ENCODE measurements at places on chromosomes 4 and X.

DNA sequence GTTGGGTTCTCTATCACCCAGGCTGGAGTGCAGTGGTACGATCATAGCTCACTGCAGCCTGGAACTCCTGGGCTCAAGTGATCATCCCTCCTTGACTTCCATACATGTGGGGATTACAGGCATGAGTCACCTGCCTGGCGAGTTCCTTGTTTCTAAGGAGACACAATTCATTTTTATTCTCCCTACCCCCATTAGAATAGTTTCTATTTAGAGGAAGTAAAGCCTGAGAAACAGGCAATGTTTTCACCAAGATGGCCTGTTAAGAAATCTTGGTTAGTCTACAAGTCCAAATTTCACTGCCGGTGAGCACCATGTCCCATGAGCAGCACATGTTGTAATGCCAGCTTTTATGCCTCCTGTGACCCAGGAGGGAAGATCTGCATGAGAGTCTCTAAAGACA lies 5.7 kb downstream of the CYBB start:
- peak; percentile 51 for DNase-seq

DNA sequence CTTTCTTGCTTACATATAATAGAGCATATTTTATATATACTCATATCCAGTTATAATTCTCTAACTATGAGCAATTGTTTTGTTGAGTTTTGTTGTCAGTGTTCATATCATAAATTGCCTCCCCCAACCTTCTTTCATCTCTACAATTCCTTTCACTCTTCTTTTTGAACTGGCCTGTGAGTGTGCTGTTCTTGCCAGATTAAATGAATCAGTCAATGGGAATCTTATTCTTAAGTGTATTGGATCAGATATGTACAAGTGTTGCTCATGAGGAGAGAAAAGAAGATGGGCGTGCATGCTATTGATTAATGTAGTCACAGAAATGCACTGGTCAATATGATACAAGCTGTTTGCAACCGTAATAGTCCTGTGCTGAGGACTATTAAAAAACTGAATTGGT lies 728.1 kb upstream of the MAGEB2 start:
- DNase-seq: no peak

DNA sequence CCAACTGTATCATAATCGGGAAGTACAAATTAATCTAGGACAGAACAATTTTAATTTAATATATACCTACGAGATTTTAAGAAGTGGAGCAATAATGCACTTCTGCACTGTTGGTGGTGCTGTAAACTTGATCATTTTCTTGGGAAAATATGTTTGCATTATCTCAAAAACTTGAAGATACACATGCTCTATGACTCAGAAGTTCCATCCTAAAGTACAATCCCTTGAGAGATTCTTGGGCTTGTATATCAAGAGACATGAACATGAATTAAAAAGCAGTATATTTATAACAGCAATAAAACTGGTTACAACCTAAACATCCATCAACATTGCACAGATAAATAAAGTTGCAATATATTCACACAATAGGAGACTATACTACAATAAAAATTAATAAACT lies 168.8 kb downstream of the CLCN4 start:
- no peak for DNase-seq

GRCh38 chrX:53813670-53814440 lies 127.3 kb upstream of the HUWE1 start:
- no peak for DNase-seq

DNA sequence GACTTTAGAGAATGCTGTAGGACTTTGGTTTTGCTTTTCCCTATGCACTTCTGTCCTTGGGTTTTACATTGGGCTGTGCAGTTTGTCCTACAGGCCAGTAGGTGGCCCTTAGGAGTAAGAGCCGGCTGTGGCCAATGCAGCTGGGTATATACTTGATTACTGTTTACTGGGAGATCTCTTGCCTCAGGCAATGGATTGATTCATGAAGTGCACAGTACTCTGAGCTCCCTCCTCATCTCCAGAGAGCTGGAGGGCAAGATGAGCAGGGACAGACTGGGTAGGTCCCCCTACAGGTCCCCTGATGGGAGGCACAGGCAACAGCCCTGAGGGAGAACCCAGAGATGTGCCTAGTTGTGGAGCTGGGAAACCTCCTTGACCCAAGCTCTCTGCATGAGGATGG lies 103.8 kb upstream of the QRFPR start:
- DNase-seq: no peak

DNA sequence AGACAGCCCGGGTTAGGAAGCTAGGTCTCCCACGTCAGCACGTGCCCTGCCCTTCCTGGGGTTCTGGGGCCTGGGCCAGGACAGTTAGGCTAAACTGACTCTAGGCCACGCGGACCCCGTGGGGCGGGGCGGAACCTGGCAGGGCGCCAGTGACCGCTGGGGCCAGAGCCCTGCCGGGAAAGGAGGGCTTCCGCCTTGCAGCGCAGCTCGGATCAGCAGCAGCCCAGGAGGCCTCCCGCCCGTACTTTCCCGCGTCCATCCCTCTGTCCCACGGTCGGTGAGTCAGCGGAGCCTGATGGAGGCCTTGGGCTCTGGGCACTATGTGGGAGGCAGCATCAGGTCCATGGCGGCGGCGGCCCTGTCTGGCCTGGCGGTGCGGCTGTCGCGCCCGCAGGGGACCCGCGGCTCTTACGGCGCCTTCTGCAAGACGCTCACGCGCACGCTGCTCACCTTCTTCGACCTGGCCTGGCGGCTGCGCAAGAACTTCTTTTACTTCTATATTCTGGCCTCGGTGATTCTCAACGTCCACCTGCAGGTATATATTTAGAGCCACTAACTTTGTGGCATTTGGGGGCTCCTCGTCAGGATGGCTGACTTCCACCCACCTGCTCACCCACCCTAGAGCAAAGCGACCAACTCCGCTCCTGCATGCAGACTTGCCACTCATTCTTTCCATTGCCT lies at the start of gene SMIM10:
SMIM10 (plus strand) TSS at position 191 of the 681 bp plus-strand sequence; CDS start at position 296, 105 bp downstream.
- peak; percentile 30 for DNase-seq

- no peak for DNase-seq
Measured at GRCh38 chr4:38762560-38762959, 20.2 kb downstream of the TLR10 start.

DNA sequence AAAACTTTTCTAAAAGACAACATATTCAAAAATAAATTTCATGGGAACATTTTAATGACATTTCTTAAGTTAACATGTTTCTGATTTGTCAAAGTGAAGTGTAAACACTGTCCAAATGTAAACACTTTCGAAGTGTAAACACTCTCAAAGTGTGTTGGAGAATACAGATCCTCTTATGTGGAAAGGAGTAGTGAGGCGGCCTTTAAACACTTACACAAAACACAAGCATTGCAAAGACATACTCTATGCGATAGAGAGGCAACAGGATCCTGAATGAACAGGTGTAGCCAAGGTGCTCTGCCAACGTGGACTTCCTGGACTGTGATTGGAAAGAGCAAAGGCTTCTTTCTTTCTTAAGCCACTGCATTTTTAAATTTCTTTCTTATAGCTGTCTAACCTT lies 62.7 kb upstream of the PGM2 start:
- no peak for DNase-seq

GRCh38 chr4:6267573-6267972 lies 2.1 kb upstream of the WFS1 start:
- no peak for DNase-seq

GRCh38 chrX:11341274-11342201 lies 48.3 kb downstream of the AMELX start:
- peak; percentile 60 for DNase-seq

DNA sequence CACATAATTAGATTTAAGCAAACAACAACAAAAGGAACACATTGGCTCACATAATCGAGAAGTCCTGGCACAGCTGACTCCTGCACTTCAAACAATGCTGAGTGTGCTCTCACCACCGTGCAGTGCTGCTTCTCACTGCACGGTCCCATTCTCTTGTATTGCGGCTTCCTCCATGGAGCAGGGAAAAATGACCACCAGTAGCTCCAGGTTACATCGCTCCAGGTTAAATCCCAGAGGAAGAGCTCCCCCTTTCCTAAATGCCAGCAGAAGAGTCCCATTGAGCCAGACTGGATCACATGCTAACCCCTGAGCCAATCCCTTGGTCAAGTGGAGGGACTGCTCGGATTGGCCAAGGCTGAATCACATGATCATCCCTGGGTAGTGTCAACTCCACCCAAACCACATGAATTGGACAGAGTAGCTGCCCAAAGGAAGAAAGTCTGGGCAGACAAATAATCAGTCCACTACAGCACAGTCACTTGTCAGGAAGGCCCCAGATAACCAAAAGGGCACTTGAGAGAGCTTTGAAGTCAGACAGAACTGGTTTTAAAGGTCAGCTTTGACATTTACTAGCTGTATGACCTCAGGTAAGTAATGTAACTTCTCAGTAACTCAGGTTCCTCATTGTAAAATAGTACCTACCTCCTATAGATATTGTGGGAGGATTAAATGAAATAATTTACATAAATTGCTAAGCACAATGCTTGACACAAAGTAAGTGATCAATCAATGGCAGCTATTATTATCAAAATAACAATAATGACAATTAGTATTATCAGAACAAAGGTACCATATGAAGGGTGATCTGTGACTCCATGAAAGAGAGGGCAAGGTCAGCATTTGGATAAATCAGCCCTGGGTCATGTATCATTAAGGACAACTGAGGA lies 14.3 kb downstream of the TEC start:
- no peak for DNase-seq

- no peak for DNase-seq
Measured at GRCh38 chrX:127552571-127552970, 499.6 kb downstream of the ACTRT1 start.

- no peak for DNase-seq
Measured at GRCh38 chrX:16708016-16708415, 4.5 kb downstream of the CTPS2 start.

DNA sequence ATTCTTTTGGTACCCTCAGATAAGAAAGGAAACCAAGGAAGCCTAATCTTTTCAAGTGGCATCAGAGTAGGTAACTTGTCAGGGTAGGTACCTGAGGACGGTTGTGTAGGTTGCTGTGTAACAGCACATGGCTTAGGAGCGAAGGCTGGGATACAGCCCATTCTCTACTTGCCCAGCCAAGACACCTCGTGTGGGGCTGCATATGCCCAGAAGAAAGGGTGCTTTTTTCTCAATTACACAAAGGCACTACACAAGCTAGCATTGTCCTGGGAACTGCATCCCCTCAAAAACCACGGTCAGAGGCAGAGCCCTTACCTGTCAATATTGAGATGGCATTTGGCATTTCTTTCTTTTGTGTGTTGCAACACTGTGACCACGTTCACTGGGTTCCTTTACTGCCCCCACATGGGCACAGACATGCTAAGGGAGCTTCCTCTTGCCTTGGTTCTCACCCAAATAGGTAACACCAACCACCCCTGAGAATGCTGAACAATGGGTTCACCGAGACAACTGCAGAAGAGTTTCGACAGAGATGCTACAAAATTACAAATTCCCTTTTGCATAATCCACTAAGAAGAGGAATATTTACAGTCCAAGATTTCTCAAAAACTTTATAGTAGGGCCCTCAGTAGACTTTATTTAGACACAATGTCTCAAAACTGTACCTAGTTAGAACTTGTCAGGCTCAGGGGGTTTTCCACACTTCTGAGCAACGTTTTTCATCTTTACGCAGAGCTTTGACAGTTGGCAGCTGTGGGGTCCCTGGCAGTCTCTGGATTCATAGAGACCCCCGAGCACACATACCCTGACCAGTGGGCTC lies 35.8 kb upstream of the TNIP3 start:
- DNase-seq: peak; percentile 34

GRCh38 chrX:41335198-41335957 lies 1.4 kb downstream of the DDX3X start:
- DNase-seq: no peak

DNA sequence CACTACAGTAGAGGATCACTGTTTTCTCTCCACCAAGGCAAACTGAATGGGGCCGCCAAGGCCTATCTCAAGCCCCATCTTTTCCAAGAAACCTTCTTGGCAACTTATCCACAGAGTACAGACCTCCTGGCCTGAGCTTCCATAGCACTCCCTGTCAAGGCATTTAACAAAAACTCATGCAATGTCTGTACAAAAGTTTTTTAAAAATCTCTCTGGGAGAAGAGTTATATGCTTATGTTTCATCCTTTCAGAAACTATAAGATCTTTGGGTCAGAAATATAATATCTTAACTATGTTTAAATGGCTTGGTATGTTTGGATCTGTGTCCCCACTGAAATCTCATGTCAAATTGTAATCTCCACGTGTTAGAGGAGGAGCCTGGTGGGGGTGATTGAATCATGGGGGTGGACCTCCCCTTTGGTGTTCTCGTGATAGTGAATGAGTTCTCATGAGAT lies 13.6 kb downstream of the ADAMTS3 start:
- DNase-seq: no peak

DNA sequence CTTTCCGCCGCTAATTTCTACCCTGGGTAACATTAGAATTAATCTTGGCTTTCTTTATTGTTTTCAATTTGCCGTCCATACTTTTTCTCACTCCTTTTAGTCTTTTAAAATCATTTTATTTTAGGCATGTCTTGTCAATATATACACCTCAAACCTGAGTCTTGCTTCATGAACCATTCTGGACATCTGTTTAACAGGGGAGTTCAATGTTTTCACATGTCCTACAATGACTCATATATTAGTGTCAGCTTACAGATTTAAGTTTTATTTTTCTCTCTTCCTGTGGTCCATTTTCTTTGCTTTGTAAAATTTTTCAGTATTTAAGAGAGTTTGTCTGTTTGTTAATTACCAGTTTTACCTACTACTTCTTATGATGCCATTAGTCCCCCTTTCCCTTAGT lies 89.5 kb downstream of the LCORL start:
- DNase-seq: no peak

DNA sequence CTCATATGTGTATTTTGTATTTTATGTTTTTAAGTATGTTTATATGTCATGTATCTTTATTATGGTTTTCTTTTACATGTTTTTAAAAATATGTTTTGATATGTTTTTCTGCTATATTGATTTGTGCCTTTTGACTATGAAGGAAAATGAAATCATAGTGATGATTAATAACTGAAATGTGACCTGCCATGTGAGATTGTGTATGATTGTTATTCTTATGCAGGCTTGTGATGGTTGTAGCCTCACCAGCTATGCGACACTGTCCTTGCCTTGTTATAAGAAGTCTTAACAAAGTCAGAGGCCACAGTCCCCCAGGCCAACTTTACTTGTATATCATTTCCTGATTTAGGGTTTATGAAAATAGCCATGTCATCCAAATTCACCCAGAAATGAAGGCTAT lies 83.2 kb downstream of the TMEM131L start:
- DNase-seq: no peak

DNA sequence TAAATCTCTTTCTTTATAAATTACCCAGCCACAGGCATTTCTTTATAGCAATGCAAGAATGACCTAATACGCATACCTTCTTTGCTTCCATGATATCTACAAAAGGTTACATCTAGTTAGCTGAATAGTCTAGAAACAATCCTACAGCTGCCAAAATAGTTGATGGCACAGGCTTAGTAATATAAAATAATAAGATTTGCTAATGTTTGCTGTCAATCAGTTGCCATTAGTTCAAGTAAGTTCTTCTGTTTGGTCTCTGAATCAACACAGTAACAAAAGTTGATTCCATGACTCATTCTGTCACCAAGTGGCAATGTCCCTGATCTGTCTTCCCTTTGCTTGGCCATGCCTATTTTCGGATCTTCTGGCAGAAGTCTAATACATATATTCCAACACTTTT lies 470.2 kb downstream of the SPRY1 start:
- DNase-seq: no peak
